Endothelial cell of umbilical vein (primary cell): ENCODE measurements at places on chromosomes 11 and 22. TPM values are rescaled to one million over a fixed set of nuclear protein-coding genes. Genes with fewer than 3 reads are reported as not detected.

The SMPD1 gene
- 93.6 and 105 TPM in 2 replicates for polyA plus RNA-seq

The B3GAT3 gene
- polyA plus RNA-seq: 37.2 and 48.0 TPM in 2 replicates

DNA sequence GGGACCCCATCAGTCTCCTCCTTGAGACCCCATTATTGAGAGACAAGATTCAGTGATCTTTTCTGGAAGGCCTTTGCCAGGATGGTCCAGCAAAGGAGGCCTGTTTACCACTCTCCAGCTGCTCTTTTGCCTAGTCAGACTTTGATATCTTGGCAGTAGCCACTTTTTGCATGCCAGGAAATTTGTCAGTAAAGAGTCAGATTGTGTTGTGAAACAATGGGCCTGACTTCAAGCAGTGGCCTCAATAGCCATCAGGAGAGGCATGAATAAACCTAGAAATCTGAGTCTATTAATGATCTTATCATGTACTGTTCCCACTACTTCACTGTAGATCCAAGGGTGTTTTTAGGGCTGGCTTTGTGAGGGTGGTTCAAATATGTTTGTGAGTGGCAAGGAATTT lies 479.4 kb downstream of the JRKL start:
- DNase-seq: no peak

DNA sequence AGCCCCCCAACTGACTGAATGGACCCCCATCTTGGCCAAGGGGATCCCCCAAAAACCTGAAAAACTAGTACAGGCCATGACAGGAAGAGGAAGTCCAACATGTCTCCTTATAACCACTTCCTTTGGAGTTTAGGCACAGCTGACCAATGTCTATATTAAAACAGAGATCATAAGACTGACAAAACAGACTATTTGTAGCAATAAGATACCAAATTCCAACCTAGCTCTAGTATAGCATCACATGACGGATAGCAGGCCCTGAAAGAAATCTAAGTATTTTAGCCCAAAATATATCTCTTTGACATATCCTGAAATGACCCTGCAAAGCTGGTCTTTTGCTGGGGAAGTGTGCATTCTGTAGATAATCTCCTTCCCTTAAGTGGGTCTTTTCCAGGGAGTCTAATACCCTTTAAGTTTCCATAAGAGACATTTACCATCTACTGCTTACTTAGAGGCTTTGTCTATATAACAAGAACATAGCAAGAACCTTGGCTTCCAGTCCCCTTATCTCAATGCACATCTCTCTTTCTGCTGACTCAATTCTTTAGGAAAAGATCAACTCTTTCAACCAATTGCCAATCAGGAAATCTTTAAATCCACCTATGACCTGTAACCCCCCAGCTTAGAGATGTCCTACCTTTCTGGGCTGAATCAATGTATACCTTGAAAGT lies 34.9 kb upstream of the ACER3 start:
- no peak for DNase-seq

DNA sequence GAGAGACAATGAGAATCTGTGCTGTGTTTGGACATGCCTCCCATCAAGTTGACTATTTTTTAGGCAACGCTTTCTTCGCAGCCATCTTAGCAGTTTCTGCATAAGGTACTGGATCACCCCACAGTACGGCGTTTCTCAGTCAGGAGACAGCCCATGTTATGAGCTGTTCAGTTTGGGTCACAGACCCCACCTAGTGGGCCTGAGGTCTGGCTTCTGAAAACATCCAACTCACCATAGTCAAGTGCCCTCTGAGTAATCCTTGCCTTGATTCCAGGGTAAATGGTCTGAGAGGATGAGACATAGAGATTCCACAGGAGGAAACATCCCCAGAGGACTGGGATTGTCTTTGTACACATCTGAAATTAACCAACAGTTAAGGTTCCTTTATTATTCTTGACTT lies 7.2 kb downstream of the BPIFC start:
- DNase-seq: no peak

DNA sequence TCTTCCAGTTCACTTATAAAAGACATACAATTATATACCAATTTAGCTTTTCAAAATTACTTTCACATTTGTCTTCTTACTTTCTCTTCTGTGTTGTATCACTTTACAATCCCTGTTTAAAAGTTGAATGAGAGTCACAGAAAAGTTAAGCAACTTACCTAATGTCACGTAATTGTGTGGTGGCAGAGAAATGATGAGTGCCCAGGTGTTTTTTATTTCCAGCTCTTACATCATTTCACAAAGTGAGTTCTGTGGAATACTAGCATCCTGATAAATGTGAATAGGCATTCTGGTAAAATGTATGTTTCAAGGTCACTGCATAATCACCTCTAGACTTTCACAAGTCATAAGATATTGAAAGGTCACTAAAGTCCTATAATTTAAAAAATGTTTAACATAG lies 133.0 kb upstream of the FIBIN start:
- DNase-seq: no peak

DNA sequence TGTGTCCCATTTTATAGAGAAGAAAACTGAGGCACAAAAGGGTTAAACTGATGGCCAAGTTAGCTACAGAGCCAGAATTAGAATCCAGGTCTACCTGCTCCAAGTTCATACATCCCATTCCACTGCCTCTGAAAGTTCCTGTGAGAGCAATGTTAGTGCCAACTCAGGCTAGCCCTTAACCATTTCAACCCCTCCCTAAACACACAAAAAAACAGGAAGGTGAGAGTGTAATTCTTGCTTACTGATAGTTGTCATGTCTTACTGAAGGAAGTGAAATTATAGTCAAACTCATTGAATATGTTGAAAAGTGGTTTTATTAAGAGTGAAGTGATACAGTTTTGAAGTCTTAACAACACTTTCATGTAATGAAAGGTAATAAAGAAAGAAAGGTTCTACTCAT lies 2.9 kb upstream of the E2F8 start:
- no peak for DNase-seq

GRCh38 chr22:31895411-31896123 lies 48.8 kb upstream of the YWHAH start:
- no peak for DNase-seq

DNA sequence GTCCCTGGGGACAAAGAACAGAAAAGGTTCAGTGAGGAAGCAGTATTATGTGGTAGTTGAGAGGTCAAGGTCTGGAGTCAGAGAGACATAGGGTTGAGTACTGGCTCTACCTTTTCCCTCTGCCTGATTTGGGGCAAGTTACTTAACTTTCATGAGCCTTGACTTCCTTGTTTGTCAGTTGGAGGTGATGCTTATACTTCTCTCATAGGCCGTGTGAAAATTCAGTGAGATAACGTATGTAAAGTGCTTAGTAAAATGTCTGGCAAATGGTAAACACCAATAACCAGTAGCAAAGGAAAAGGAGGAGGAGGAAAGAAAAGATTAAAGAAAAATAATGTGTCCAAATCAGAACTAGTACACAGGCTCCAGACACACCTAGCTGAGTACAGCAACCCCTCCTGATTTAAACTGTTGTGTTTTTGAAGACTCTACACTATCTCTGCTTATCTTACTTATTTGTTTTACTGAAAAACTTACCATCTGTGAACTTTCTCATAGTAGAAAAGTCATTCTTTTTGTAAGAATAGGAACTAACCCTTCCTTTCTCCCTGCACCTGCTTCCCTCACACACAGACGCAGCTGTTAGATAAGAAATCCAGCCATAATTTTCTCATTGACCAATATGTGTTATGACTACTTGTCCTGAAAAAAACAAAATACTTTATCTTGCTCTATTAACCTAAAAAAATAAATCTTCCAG lies 126.9 kb downstream of the CD44 start:
- DNase-seq: peak; percentile 67

- no peak for DNase-seq
These were observed 26.0 kb downstream of the PARVG start for GRCh38 chr22:44206696-44207095.
